Colonic mucosa (tissue), 4 donors: ENCODE measurements at places on chromosomes 3 and 15. TPM values are rescaled to one million over a fixed set of nuclear protein-coding genes. Genes with fewer than 3 reads are reported as not detected.

The LTF gene
- 1.6 TPM for total RNA-seq

The DPPA4 gene
- 1.9 TPM for total RNA-seq

The MST1R gene
- total RNA-seq = 173 TPM

The WDR76 gene
- total RNA-seq = 6.8 TPM

The GNB4 gene
- 10.4 TPM for total RNA-seq

DNA sequence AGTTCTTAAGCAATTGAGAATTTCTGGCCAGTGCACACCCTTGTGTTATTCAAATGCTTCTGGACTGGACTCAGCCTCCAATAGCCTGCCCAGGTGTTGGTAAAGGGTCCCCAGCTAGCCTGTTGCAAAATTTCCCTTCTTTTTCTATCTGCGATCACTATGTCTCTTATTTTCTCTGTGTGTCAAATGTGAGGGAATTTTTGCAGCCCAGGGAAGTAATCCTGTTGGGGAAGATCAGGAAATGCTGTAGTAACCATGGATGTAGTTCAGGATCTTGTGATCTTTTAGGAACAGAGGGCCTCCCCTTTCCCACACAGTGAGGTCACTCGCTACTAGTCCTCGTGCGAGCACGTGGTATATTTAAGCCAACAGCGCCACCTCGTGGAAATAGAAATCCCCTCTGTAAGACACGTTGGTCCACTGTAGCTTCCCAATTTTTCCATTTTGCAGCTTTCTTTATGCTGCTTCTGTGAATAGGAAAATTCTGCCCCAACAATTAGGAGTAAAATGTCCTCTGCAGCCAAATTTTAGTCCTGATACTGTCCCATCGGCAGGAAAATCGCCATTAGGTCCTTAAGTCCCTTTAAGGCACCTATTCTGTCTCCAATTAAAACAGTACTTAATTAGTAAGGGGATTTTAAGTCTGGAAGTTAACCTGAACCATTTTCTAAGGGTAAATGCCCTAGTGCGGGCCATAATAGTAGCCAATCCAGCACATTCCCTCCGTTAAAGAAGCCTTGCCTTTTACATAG lies 4.0 kb upstream of the SMCO1 start:
- peak; percentile 64 for DNase-seq

GRCh38 chr15:80483725-80484161 lies 79.6 kb downstream of the ARNT2 start:
- no peak for DNase-seq

DNA sequence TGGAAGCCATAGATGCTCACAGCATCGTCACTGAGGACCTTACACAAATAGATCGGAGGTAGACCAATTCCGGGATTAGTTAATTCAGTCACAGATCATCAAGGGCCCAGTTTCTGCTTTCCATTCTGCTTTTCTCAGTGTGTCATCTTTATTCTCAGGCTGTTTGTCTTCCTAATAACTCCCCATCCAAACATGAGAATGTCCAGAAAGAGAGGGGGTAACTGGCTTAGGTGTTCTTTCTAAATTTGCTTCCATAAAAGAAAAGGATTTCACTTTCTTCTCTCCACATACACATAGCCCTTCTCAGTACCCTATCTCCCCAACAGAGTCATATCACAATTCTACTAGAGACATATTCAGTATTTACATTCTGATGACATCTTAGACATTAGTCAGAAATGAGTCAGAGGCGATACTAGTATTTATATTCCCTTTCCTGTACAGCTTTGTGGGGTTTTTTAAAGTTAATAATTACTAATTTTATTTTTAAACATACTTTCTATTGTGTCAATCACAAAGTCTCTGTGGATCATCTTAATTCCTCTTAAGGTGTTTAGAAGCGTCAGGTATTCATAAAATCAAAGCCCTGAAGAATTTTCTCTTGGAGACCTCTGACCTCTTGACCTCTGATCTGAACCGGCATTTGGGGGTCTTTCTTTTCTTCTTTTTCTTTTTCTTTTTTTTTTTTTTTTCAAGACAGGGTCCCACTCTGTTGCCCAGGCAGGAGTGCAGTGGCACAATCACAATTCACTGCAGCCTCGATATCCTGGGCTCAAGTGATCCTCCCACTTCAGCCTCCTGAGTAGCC lies 24.3 kb upstream of the IL12A start:
- no peak for DNase-seq

- DNase-seq = no peak
Measured at GRCh38 chr3:97278506-97278905, 464.1 kb downstream of the EPHA6 start.
